Bronchial epithelial cell (primary cell): ENCODE measurements at places on chromosomes 7 and 10. TPM values are rescaled to one million over a fixed set of nuclear protein-coding genes. Genes with fewer than 3 reads are reported as not detected.

DNA sequence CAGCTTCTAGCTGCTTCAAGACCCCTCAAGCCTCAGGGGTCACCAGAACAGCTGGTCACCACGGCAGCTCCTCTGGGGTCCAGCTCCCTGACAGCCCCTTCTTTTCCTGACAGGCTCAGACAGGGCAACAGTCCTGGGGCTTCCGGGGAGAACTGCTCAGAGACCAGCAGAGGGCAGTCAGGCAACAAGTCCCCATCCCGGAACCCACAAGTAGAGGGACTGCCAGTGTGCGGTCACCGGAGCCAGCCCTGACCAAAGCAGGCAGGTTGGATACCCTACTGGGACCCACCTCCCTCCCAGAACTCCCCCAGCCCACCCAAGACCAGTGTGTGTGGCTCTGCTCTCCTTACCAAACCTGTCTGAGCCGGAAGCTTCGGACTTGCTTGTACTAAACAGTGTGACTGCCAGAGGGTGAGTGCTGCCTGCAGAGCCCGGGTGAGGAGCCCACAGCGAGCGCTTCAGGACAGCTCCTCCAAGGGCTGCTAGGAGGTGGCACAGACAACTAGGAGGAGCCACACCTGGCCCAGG, 40.3 kb downstream of the YKT6 start:
- peak; percentile 72 for DNase-seq

DNA sequence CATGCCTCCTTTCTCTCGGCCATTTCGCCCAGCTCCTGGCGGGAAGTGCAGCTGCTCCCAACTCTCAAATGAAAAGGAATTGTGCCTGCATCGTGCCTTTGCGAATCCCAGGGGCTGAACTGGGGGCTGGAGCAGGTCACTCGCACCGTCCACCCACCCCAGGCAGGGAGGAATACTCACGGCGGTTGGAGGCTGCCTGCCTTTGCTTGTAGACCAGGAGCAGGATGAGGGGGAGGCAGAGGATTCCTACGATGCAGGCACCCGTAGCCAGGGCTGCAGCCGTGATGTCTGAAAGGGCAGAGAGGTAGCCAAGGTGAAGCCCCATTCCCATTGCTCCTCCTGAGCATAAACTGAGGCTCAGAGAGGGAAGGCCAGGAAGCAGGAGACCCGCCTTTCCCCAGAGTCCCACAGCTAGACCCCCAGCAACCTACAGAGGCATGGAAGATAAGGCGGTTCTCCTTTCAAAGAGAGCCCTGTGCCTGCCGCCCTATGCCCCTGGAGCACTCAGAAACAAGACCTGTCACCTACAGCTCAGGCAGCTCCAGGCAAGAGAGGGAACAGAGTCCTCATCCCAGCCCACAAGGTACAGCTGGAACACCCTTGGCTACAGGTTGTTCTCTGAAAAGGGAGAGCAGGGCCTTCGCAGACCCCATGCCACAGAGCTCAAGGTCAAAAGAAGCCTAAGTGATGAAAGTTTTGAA, 18.0 kb downstream of the VSIR start:
- no peak for DNase-seq

- DNase-seq = no peak
These were observed 27.0 kb upstream of the UBN2 start for GRCh38 chr7:139203992-139204391.

GRCh38 chr10:3538656-3539531, 246.1 kb downstream of the KLF6 start:
- peak; percentile 94 for DNase-seq

DNA sequence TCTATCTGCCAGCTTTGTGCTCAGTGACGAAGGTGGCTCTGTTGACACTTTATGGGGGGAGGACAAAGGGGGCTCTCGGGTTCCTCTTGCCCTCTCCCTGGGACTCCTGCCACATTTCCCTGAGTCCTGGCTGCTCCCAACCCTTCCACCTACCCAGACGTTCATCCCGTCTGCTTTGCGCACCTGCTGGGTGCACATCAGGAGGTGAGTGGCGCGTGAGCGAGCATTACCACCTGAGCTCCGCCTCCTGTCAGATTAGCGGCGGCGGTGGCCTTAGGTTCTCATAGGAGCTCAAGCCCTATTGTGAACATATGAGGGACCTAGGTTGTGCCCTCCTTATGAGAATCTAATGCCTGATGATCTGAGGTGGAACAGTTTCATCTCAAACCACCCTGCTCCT, 137.2 kb downstream of the DYNC2I1 start:
- no peak for DNase-seq

- DNase-seq = no peak
These were observed 81.3 kb downstream of the FOXL3 start for GRCh38 chr7:371119-371778.

- DNase-seq = no peak
These were observed 132.8 kb downstream of the ELFN1 start for GRCh38 chr7:1802899-1803298.

GRCh38 chr7:140004672-140005071, 58.1 kb downstream of the PARP12 start:
- no peak for DNase-seq

DNA sequence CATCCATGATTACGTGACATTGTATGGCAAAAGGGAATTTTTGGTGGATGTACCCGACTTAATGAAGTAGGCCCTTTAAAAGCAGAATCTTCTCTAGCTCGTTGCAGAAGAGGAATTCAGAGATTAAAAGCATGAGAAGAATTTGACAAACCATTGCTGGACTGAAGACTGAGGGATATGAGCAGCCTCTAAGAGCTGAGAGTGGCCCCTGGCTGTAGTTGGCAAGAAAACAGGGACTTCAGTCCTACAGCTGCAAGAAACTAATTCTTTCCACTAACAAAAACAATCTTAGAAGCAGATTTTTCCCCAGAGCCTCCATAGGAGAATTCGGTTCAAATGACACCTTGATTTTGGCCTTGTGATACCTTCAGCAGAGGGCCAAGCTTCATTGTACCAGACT, 34.1 kb downstream of the MACC1 start:
- no peak for DNase-seq

The HTR5A gene
- not detected in 2 replicates for total RNA-seq

DNA sequence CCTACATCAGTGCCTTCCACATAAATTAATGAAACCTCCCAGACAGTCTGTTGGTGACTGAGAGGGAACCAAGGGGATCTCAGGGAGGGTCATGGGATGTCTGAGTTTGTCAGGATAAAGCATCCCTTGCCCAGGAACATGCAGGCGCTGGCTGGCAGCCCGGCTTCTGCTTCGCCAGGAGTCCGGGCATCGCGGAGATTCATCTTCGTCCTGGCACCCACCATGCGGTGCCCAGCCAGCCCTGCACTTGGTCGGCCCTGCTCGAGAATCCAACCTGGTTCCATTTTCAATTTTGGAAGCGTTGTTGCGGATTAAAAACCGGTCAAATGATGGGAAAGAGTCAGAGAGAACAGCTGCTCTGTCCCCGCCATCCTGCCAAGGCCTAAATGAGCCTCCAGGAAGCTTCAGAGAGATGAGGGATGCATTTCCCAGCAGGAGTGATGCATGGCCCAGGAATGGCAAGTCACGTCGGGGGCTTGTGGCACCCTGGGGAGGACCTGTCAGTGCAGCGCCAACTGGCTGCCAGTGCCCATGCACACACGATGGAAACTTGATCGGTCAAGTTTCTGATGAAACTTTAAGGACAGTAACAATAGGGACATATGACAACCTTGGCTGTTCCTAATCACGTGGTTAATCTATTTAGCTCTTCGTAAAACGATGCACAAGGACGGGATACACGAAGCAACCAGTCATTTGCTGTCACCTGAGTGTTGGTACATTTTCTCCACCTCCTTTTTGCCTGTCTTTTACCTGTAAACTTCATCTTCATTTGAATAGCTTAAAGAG, 260.8 kb upstream of the MKI67 start:
- DNase-seq = no peak

DNA sequence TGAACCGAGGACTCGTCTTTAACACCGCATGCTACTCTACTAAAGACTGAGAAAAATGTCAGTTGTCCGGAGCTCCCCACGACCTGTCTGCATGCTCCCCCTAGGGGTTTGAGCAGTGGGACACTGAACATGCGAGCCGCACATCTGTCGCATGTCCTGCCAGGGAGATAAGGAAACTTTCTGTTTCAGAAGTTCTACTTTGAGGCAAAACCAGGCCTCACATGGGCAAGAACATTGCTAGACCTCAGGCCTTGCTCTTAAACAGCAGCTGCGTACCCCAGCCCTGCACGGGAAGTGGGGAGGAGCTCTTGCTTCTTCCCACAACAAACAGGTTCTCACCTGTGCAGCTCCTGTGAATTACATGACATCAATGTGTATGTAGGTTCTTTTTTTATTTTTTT, 30.3 kb upstream of the HERPUD2 start:
- no peak for DNase-seq
